ENCODE measurements at places on chromosomes 2 and 18.
A peak's percentile ranks its signal among the peaks of the same experiment; 100 is the strongest.

- no peak for DNase-seq
Observed at GRCh38 chr2:164913640-164914350, 41.5 kb downstream of the SLC38A11 start.

GRCh38 chr2:213188533-213188867 lies 37.1 kb upstream of the IKZF2 start:
- DNase-seq: no peak

- DNase-seq: no peak
Observed at GRCh38 chr2:10407841-10408648, 40.1 kb downstream of the ODC1 start.

- peak; percentile 67 for DNase-seq
Observed at GRCh38 chr18:74598350-74599001, 806 bp downstream of the ZNF407 start.

- DNase-seq: no peak
Observed at GRCh38 chr18:62717925-62718800, 2.8 kb downstream of the PHLPP1 start.

GRCh38 chr2:72951303-72952095 lies 34.2 kb downstream of the EMX1 start:
- no peak for DNase-seq

DNA sequence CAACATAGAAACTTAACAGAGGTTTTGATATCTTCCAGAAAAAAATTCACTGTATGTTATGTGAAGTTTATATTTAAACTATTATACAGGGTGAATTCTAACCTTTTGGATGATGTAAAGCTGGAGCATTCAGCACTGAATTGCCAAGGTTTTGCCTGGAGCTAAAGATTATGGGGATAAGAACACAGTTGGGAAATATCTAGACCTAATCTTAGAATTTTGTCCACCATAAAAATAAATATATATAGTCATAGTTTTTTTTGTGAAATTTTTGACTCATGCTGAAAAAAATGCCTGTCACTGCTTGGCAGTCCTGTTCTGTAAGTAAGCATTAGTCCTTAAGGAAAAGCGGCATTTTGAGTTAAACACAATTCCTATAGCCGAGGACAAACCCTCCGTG lies 339.3 kb upstream of the TMEFF2 start:
- no peak for DNase-seq

- no peak for DNase-seq
Observed at GRCh38 chr2:86790676-86791572, at the start of gene CD8A. CD8A (minus strand) TSS chr2:86790913; CDS start chr2:86790825, 88 bp downstream.

GRCh38 chr2:231883468-231883881 lies 42.7 kb downstream of the NPPC start:
- no peak for DNase-seq

GRCh38 chr2:239930378-239930777 lies 94.8 kb downstream of the NDUFA10 start:
- DNase-seq: no peak

DNA sequence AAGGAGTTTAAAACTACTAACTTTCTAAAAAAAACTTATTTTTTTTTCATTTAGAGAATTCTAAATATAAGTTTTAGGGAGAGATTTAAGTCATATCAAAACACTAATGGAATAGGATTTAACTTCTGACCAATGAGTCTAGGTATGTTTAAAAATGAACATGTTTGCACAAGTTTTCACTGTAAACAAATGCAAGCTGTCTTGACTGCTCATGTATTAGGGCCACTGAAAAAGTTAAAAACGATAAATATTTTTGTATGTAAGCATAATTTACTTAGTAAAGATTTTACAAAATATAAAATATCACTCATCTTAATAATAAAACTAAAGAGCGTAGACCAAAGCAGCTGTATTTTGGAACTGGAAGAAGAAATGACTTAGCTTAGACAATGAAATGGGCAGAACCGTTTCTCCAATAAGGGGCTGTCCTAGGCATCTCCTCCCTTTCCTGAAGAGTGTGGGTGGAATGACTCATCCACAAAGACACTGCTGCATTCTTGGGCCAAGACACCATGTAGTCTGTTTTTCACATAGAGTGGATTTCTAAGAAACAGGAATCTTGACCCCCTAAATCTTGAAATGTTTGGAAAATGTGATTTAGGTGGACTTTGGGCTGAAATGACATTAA lies 118.8 kb downstream of the MEP1B start:
- no peak for DNase-seq

DNA sequence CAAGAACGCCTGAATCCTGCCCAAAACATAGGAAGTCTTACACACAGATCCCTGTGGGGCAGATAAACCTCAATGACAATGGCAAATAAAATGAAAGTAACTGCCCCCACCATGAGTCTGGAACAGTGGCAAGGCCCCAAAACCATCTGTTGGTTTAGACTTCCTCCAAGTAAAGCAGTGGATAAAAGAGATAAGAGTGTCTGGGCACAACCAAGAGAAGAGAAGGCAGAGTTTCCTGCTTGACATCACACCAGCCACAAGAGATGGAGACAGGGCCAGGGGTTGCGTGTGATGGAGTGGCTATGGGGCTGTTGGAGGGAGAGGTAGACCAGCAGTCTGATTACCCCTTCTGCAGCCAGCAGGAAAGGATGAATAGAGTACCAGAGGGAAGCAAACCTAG lies 212.1 kb upstream of the POU3F3 start:
- DNase-seq: no peak

DNA sequence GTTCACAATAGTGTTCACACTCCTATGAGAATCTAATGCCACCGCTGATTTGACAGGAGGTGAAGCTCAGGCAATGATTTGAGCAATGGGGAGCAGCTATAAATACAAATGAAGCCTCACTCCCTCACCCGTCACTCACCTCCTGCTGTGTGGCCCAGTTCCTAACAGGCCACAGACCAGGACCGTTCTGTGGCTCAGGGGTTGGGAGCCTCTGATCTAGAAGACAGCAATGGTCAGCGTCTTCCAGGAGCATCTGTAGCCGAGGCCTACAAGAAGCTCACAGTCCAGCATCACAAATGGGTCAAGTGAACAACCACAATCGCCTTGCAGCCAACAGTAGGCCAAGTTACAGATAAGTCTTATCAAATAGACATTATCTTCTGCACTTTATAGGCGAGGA lies 110.0 kb upstream of the SLC66A3 start:
- DNase-seq: no peak

DNA sequence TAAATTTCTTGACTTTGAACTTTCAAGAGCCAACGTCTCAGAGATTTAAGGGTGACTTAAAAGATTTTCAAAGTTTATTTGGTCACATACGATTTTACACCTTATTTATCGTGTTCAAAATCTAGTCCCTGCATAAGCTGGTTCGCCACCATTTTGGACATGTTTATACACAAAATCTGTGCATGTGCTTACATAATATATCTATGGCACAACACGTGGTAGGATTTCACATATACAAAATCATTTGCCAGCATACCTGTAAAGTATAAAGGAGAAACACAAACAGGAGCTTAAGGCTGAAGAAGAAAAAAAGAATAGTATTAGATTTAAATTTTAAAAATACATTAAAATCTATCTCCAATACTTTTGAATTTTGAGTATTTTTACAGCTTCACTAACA lies 190.0 kb upstream of the KYNU start:
- DNase-seq: no peak

DNA sequence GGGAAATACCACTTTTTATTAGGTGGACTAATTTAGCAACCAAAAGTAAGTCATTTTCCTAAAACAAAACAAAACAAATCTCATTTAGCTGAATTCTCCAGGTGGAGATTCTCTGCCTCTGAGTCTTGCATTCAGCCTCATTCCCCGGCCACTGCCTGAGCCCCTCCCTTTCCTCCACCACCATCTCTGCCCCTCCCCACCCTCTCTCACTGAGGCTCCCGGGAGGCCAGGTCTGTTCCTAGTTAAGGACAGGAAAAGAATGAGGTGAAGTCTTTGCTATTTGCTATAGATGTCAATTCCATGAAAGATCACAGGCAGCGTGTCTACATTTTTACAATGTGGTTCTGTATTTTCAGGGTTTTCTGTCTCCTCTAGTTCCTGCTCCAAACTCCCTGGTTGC lies 83.0 kb upstream of the SOX11 start:
- no peak for DNase-seq

DNA sequence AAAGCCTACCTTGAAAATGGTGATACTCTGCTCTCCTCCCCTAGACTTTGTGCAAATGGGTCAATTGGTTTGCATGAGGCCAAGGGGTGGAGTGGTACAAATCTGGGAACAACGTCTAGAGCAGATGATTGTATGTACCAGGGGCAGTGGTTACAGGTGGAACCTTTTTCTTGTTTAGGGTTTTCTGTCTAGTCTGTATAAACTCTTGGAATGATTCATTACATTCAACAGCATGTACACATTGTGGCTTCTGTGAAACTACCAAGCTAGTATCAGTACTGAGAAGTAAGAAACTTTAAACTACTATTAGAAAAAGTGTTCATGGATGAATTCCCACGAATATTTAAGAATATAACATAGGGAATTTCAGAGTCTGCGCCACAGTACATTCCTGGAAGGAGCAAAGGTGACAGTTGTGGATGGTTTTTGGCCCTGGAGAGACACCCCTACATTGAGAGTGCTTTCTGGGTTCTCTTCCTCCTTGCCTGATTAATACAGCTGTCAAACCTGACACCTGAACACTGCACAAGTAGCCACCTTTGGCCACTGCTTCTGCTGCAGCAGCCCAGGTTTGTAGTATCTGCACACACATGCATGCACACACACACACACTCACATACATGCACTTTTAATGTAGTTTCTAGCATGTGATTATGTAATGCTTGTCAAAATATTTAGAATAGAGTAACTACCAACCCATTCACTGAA lies 30.0 kb downstream of the CFAP221 start:
- no peak for DNase-seq

DNA sequence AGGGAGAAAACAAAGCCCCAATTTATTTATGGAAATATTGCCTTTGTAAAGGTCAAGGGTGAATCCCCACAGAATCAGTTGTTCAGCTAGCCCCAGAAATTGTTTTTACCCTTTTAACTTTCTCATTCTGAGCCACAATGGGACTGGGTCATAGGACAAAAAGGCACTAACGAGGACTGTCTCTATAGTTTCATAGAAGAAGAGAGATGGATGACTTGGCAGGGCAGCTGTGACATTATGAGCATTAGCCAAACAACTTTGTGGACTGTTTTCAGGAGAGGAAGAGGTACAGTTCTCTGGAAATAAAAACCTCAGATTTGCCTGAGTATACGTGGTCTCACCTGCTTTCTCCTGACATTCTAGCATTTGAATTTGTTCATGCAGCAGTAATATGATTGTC lies 1155.8 kb upstream of the CHAC2 start:
- no peak for DNase-seq

DNA sequence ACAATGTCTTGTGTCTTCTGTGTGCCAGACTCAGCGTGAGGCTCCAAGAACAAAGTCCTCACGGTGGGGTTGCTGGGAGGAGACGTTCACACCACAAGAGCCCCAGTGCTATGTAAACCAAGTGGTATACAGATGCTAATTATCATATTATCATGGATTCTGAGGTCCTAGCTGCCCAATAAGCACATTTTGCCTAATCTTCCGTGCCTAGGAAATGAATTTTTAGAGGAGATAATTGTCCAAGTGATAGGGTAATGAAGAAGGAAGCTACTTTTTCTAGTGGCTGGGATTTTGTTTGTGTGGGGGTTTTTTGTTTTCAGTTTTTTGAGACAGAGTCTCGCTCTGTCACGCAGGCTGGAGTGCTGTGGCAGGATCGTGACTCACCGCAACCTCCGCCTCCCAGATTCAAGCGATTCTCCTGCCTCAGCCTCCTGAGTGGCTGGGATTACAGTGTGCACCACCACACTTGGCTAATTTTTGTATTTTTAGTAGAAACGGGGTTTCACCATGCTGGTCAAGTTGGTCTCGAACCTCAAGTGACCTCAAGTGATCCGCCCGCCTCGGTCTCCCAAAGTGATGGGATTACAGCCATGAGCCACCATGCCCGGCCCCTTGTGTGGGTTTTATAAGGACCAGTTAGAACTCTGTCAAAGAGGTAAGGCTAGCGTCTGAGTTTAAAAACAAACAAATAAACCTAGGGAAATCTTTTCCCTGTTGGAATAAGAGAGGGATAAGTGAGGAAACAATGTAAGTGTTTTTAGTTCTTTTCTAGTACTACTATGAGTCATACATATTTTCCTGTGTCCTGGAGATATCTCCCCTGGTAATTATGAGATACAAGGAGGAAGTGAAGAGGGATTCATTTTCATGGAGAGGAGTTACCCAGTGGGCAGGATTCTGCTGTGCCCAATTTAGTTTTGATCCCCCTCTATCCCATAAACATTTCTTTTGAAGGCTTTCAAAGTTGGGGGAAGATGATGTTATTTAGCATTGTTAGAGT lies 9.5 kb upstream of the SMAD7 start:
- DNase-seq: no peak

- no peak for DNase-seq
Observed at GRCh38 chr2:62287899-62288880, 92.3 kb downstream of the B3GNT2 start.

DNA sequence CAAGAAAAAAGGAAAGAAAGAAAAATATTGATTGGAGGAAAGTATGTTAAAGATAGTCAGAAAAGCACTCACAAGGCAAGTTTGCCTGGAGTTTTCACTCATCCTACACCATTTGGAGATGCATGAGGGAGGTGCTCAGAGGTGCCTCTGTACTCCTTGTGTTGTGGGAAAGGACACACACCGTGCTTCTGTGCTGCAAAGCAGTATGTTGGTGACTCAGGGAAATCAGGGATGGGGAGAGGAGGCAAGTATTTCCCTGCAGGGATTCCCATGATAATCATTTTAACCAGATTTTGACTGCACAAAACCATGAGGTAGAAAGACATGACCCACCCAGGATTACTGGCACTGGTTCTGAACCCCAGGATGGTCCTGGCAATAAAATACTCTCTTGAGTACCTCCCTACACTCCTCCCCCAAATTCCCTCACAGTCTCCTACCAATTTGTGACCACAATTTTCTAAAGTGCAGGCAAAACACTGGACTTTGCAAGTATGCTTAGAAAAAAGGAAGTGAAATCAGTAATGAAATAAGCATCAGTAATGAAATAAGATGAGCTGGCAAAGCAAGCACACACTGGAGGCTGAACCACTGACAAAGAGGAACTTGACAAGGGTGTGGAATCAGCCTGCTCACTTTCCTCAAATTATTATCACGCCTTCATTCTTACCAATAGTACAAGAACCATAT lies 155.5 kb upstream of the ACVR2A start:
- no peak for DNase-seq

DNA sequence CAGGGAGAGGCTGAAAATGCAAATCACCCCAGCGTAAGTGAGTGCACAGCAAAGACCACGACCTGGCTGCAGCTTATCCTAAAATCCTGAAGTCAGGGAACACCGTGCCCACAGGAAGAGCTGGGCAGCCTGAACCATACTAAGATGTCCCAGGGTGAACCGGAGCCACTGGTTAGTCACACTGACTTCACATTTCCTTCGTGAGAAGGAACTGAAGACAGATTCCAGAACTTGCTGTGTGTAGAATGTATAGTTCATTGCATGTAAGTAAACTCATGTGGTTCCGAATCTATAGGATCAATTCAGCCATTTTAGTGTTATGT lies 84.6 kb upstream of the NDUFV2 start:
- no peak for DNase-seq

DNA sequence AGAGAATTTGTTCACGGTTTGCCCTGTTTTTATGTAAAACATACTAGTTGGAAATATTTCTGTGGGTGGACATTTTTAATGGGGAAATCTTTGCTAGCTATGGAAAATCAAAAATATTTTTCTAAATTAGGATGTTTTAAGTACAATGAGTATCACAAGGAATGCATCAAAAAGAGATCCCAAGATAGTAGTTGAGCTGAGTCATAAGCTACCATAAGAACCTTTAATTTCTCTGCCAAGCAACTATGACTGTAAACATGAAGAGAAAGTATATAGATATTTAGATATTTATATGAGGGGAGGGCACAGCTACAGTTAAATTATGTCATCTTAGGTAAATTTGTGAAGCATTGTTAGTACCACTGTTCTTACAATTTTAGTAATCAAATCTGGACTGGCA lies 646.2 kb downstream of the XIRP2 start:
- no peak for DNase-seq
